Activated CD8-positive, alpha-beta T cell treated with anti-CD3 and anti-CD28 coated beads, Interleukin-2, amount 10 ng/mL, durations not matched to agents 7 days and 5 days (primary cell): ENCODE measurements at places on chromosomes 5 and 9. TPM values are rescaled to one million over a fixed set of nuclear protein-coding genes. Genes with fewer than 3 reads are reported as not detected.

The PCDHA4 gene
- not detected for total RNA-seq

The SPINK14 gene
- not detected for total RNA-seq

The NSG2 gene
- total RNA-seq: not detected

The LCN9 gene
- not detected for total RNA-seq

The SPINK13 gene
- not detected for total RNA-seq

The SV2C gene
- total RNA-seq: 0.03 TPM

GRCh38 chr5:120152472-120152871, 311.6 kb upstream of the PRR16 start:
- DNase-seq: no peak

GRCh38 chr5:58497386-58497785, 6.2 kb downstream of the GAPT start:
- no peak for DNase-seq

DNA sequence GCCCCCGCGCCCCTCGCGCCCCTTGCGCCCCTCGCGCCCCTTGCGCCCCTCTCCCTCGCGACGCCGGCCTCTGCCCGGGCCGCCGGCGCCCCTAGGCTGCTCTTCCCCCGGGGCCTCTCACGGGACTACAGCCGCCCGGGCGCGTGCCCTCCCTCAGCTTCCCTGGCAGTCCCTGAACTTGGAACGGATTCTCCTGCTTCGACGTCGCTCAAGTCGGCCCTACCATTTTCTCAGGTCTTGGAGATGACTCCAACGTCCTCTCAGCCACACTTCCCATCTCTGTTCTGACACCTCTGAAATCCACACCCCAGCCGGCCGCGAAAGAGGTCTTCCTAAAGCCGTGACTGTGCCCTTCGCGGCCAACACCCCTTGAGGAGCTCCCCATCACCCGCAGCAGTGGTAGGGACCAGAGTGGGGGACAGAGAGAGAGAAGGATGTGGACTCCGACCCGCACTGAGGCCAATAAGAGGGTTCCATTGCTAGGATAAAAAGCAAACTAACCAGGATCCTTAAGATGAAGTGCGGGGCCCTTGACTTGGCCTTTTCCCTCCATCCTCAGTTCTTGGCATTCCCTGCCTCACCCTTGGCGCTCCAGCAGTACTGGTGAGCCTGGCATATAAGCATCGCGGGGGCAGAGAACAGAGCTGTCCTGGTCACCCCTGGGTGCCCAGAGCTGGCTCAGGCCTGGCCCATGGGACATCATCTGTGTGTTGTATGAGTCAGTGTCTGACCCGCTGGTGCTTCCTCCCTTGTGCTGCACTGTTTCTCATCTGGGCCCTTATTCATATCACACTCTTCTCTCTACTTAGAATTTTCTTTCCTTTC, 38.6 kb upstream of the GARNL3 start:
- DNase-seq: no peak

- no peak for DNase-seq
Observed at GRCh38 chr9:97060796-97061195, 21.9 kb upstream of the CTSV start.

DNA sequence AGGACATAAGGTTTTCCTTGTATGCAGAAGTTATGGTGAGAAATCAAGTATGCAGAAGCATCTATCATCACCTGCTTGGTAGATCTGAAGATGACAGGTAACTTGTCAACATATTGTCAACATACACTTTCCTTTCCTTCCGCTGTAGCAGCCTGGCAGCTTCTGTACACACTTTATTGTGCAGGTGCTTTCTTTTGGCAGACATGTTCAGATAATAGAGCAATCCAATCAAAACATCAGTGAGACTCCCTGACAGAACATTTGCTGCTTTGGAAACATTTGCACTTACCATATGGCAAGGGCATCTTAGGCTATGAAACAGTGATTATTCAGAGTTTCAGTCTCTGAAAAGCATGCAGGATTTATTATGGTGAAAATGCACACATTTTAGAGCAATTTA, 161.1 kb upstream of the CDH12 start:
- no peak for DNase-seq

GRCh38 chr5:39132128-39132447, 57.9 kb upstream of the RICTOR start:
- no peak for DNase-seq

DNA sequence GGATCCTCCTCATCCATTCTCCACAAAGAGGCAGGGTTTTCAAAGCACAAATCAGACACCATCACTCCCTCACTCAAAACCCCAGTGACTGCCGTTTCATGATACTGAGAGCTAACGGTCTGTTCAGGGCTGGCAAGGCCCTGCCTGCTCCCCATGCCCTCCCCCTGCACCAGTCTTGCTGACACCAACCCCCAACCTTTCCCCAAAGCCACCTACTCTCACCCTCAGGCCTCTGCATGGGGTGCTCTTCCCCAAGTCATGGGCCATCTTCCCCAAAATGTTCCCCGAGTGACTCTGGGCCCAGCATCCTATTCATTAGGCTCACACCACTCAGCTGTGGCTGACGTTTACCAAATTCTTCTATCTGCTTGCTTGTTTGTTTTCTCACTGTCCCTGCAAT, 21.7 kb upstream of the OLFM1 start:
- no peak for DNase-seq

DNA sequence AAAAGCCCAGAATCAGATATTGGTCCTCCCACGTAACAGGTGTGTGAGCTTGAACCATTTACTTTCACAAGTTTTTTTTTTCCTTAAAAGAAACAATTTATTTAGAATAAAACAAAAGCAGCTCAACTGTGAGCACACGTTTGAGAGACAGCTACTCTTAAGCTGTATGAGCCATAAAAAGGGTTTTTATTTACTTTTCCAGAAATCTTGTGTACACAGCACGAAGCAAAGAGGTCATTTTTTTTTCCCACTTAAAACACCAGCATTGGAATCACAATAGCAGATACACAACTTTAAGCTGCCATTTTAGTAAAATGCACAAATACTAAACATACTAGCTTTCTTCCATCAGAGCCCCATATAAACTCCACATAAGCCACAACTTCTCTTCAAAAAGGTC, 44.6 kb downstream of the JAKMIP2 start:
- DNase-seq: no peak

DNA sequence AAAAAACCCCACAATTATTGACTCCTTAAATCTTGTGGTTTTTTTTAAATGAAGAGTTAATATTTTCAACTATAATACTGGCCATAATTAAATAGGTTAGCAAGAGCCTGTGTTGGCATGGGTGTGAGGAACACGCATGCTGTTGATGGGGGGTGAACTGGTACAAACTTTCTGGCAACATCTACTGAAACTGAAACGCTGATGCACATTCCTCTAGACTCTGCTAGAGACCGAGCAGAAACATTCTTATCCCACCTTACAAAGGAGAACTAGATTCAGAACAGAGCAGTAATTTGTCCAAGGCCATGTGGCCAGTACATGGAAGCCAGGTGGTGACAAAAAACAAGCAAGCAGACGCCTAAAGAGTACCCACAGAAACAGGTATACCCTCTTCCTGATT, 2.4 kb downstream of the BICD2 start:
- DNase-seq: no peak

DNA sequence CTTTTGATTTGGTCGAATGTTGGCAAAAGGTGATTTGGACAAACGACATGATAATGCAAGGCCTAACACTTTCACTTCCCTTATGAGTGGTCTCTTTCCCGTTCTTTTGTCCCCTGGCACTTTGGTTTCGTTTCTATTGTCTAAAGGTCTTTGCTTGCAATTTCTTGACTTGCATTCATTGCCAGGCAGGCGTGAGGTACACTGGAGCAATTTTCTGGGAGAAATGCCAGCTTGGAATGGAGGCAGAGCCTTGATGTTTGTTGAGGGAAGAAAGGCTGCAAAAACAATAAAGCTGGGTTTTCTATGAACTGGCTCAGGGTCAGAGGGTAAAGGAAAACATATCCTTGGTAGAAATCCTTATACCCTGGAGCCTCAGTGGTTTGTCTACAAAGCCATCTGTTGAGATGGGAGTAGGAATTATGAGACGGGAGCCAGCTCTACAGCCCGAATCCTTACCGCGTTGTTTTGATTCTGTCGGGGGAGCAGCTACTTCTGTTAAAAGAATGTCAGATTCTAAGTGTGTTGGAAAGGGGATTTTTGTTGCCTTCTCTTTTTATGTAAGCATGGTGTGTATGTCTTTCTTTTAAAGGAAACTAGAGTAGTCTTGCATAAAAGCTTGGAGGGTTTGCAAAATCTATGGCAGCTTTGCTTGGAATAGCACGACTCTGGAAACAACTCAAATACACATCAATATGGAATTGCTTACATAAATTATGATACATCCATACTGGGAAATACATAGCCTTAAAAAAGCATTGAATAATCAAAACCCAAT, 158.9 kb downstream of the RMI1 start:
- DNase-seq: no peak
